ENCODE measurements at places on chromosomes 2 and 18.

DNA sequence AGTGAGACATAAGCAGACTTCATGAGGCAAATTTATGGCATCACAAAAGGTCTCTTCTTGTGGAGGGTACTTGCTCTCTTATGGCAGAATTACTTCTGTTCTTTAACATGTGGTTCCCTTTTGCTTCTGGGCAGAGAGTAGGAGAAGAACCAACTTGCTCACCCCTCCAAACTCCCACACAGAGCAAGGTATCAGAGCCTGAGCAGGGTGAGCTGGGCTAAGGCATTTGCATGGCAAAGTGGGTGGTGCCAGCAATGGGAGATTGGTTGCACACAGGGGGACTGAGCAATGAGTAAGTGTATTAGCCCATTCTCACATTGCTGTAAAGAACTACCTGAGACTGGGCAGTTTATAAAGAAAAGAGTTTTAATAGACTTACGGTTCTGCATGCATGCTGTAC, 64.2 kb upstream of the ITGB6 start:
- DNase-seq: no peak

DNA sequence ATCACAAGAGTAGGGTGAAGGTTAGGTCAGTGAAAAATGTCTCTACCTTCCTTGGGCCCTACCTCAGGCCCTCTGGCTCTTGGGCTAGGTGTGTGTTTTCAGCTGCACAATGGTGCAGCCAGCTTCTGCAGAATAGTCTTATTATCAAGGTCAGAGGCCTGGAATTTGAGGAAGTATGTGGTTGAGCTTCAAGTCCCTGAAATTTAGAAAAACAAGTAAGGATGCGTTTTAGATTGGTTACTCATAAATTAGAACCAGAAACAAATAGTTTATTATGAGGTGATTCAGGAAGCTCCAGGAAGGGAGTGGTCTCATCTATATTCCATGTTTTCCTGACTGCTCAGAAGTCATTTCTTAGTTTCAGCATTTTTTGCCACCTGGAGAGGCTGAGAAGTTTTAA, 204.2 kb upstream of the CELF4 start:
- DNase-seq: no peak

DNA sequence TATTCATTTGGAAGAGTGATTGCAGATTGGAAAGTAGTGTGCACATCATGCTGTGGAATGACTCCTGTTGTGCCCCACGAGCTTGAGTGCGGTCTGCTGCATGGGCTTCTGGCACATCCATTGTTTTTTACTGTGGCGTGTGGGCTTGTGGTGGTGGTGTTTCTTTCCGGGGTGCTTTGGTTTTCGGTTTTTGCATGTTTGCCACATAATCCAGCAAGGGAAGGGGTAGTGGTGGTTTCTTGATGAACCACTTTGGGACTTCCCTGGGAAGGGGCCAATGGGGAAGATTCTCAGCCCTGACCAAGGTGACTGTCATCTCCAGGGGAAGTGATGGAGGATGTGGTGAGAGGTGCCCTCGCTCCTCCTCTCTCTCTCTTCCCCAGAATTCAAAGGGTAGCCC, 57.0 kb downstream of the COA5 start:
- DNase-seq: no peak

GRCh38 chr2:43184339-43184895, 42.0 kb downstream of the ZFP36L2 start:
- no peak for DNase-seq

- no peak for DNase-seq
Observed at GRCh38 chr2:173961346-173961705, 3.8 kb downstream of the SP3 start.

GRCh38 chr2:209498614-209499013, 74.8 kb downstream of the MAP2 start:
- no peak for DNase-seq

GRCh38 chr2:102049756-102050443, 58.1 kb downstream of the IL1R2 start:
- DNase-seq: peak; percentile 45

Measured in Ammon's horn (tissue), 1 donor.